ENCODE measurements at places on chromosomes 12 and 14.

GRCh38 chr12:96980991-96981414 lies 73.9 kb downstream of the NEDD1 start:
- DNase-seq: peak; percentile 53

- no peak for DNase-seq
Measured at GRCh38 chr12:107470645-107471044, 215.0 kb upstream of the PWP1 start.

DNA sequence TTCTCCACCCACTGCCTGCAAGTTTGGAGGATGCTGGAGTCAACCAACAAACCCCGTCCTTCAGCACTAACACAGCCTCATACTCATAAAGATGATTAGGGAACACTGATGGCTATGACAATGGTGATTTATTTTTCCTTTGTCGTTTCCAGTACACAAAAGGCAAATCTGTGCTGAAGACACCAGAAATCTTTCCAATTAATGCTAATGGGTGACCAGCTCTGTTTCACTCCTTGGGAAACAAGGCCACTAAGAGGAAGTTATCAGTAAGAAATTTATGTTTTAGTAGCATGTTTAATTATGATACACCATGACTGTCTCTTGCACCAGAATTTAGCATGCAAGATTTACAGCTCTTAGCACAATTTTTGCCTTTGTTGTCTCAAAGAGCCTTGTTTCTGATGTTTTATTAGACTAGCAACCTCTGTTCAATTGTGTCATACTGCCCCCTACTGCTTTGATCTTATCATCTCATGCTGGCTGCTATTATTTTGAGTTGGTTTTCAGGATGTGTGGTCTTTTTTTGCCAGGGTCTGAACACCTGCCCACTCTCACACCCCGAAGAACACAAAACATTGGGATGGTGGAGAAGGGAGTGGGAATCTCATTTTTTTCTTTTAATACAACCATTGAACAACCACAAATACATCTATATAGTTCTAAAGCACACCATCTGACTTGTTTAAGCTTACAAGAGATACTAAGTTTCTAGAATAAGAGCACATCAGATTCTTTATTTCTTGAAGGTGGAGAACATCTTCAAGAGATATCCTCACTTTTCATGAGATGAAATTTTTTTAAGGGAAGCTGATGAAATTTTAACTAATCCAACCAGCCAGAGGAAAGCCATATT lies 160.9 kb downstream of the SPTSSA start:
- peak; percentile 9 for DNase-seq

GRCh38 chr14:22822571-22823098 lies 7.1 kb upstream of the MRPL52 start:
- peak; percentile 31 for DNase-seq

GRCh38 chr12:17950898-17951297 lies 139.1 kb downstream of the RERGL start:
- DNase-seq: no peak

All from NCI-H446 treated with DMSO at 0.1 percent for 48 hours (cell line).